ENCODE measurements at places on chromosomes 6 and 20.

DNA sequence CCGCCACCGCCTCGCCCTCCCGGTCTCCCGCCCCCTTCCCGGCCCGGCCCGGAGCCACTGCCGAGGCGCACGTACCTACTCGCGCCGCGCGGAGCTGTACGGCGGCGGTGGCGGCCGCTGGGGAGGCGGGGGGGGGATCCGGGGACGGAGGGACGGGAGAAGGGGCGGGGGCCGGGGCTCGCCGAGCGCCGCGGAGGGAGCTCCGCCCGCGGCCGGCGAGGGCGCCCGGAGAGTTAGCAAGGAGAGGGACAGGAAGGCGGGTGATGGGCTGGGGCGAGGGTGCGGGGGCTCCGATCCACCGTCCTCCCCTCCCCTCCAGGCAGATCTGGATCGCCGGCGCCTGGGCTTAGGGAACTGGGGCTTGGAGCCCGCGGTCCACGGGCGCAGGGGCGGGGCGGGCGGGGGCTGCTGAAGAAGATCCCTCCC, 548 bp upstream of the TMEM74B start:
- no peak for DNase-seq

DNA sequence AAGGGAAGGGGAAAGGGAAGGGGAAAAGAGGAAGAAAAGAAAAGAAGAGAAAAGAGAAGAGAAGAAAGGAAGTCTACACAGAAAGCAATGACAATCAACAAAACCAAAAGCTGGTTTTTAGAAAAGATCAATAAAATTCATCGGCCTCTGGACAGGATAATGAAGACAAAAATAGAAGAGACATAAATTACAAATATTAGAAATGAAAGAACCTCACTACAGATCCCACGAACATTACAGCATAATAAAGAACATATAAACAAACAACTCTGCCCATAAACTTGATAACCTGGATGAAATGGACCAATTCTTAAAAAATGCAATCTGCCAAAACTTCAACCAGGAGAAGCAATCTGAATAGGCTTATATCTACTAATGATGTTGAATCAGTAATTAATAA, 20.7 kb upstream of the ASF1A start:
- DNase-seq: no peak

- DNase-seq: no peak
Observed at GRCh38 chr6:79782792-79783580, 151.9 kb downstream of the SH3BGRL2 start.

GRCh38 chr20:14505476-14505875, 168.1 kb upstream of the FLRT3 start:
- no peak for DNase-seq

GRCh38 chr6:9307187-9307586, 871.8 kb upstream of the SLC35B3 start:
- no peak for DNase-seq

DNA sequence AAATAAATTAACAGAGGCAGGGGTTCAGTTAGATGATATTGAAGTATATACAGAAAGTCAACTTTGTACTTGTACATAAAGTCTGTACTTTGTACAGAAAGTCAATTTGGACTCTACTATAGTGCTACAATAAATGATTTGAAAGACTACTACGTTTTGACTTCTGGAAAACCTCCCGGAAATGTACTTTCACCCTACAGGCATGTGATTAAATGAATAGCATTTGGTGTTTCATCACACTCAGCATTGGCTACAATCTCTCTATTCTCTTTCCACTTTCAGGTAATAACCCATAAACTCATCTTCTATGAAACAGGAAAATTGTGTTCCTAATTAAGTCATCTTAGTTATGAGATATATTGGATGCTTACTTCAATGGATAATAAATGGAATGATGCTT, 25.6 kb upstream of the MC3R start:
- DNase-seq: no peak

GRCh38 chr20:13819885-13820645, 35.2 kb downstream of the NDUFAF5 start:
- DNase-seq: peak; percentile 33
